ENCODE measurements at places on chromosomes 13 and 19.

GRCh38 chr13:107088061-107088460 is 520.1 kb upstream of the ARGLU1 start:
- no peak for DNase-seq

- DNase-seq: no peak
Observed at GRCh38 chr13:26605845-26606244, 48.4 kb downstream of the WASF3 start.

- no peak for DNase-seq
Observed at GRCh38 chr13:109737046-109737573, 49.3 kb downstream of the IRS2 start.

GRCh38 chr19:47229676-47230053 is 1.3 kb downstream of the BBC3 start:
- no peak for DNase-seq

DNA sequence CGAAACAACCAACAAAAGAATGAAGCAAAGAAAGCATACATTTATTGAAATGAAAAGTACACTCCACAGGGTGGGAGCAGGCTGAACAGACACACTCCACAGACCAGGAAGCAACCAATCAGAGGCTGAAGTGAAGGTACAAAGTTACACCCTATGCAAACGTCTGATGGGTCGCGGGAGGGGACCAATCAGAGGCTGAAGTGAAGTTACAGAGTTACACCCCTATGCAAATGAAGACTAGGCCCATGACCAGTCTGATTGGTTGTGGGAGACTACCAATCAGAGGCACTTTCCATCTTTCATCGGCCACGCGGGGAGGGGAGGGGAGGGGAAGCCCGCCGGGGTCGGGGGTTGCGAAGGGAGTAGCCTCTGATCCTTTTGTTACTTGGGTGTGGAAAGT is 12.4 kb upstream of the FBL start:
- DNase-seq: no peak

DNA sequence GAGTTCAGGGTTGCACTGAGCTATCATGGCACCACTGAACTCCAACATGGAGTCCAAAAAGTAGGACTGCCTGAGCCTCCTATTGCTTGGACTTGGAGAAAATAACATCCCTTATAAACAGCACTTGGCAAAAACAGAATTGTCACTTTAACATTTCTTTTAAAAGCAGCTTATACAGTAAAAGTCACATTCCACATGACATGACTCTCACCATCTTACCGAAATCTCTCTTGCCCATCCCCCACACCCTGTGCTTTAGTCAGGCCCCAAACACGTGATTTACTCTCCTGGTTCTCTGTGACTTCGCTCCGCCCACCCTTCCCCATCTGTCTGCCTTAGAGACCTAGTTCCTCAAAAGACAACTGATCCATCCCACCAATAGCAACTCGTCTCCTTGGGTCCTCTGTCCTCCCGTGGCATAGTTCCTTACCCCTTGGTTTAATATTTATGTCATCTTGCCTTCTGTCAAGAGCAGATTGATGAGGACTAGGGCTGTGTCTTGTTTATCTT is 4.6 kb downstream of the SAFB start:
- no peak for DNase-seq

GRCh38 chr13:39095500-39095899 is 57.2 kb downstream of the NHLRC3 start:
- DNase-seq: no peak

- DNase-seq: no peak
Observed at GRCh38 chr13:75530549-75530961, 7.1 kb downstream of the COMMD6 start.

- DNase-seq: no peak
Observed at GRCh38 chr13:111177081-111177711, 62.1 kb downstream of the ARHGEF7 start.
